ENCODE measurements at places on chromosomes 6 and 20.

GRCh38 chr6:44651604-44652003, 264.1 kb downstream of the CDC5L start:
- DNase-seq: no peak

GRCh38 chr6:15409301-15410125, 163.6 kb downstream of the JARID2 start:
- DNase-seq: no peak

DNA sequence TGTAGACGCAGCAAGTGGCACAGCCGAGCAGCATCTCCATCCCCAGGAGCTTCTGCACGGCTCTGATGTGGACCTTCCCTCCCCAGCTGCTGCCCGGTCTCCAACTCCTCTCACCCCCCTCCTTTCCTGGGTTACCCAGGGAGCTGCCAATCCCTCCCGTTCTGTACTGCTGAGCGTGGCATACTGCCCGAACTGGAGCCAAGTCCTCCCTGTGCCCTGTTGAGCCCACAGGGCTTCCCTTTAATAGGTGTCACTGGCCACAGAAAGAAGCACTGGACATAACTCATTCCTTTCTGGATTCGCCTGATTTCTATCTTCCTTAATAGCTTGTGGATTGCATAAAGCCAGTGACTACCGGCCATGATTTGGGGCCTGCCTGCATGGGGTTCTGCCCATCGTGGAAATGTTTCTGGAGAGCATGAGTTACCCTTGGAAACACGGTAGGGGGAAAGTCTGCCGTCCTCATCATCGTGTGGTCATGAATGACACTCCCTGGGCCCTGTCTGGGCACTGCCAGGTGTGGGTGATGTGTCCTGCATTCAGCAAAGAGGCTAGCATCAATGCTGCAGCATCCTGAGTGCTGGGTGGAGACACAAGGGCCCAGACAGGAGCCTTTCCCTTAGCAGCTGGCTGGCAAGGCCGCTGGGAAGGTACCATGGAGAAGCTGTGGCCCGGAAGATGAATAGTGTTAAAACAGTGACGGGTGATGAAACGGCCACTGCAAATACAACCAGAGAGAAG, 189.7 kb downstream of the SYNDIG1 start:
- no peak for DNase-seq

- no peak for DNase-seq
Observed at GRCh38 chr6:70210462-70210861, 92.4 kb downstream of the COL9A1 start.

DNA sequence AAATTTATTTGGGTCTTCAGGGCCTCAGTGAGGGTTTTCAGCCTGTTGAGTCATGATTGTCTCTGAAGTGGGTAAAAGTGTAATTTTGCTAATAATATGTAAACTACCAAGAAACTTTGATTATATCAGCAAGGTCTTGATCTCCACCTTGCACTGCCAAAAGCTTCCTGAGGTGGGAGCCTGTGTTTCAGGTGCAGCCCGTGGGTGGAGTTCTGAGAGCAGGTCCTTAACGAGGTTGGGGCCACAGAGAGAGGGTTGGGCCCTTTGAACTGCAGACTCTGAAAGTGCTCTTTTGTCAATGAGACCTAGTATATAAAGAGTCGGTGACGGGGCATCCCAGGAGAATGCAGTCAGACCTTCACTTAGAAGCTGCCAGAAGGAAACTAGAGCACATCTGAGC, 129.7 kb upstream of the MAP3K4 start:
- DNase-seq: no peak

- no peak for DNase-seq
Observed at GRCh38 chr6:133555685-133556084, 314.5 kb downstream of the EYA4 start.

- DNase-seq: no peak
Observed at GRCh38 chr20:63291811-63292210, 1.2 kb upstream of the COL20A1 start.

DNA sequence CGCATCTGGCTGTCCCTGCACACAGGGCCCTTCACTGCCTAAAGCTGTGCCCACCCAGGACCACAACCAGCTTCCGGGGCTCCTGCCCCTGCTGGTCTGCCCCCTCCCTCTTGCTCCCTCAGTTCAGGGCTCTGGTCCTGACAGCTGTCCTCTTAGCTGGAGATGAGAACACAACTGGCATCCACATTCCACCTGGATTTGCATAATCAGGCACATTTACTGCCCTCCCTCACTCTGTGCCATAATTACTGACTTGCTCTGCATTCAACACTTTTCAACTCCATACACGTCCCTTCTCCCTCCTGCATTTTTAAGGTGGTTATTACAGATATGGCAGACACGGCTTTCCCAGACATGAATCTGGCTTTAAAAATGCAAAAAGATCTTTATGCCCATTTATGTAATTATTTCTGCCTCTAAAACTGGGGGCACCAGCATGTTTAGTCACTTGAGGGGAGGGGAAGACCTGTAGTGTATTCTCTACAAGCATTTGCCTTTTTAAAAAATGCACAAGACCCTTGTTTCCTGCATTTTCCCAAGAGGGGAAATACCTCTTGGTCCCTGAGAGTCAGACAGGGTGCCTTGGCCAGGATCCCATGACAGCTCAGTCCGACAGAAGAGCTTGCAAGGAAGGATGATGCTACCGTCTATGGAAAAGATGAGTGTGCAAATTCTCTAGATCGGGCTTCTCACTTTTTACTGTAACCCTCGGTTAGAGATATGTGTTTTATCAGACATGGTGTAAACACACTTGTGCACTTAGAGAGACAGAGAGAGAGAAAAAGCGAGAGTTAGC, 401.8 kb downstream of the PREX1 start:
- DNase-seq: no peak

DNA sequence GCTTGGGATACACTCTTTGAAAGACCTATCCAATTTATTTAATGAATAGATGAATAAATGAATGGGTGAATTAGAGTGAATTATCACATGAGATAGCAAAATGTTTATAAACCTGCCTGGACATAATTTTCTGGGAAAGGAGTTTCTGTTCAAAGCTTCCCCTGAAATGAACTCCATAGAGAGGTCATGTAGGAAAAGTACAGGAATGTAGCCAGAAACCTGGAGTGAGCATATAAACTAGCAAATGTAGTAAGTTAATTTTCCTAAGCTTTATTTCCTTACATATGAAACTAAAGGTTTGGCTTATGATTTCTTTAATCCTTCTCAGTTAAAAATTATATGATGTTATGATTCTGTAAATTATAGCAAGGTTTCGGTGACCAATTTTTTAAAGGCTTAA, 380.3 kb upstream of the RSPO3 start:
- no peak for DNase-seq

DNA sequence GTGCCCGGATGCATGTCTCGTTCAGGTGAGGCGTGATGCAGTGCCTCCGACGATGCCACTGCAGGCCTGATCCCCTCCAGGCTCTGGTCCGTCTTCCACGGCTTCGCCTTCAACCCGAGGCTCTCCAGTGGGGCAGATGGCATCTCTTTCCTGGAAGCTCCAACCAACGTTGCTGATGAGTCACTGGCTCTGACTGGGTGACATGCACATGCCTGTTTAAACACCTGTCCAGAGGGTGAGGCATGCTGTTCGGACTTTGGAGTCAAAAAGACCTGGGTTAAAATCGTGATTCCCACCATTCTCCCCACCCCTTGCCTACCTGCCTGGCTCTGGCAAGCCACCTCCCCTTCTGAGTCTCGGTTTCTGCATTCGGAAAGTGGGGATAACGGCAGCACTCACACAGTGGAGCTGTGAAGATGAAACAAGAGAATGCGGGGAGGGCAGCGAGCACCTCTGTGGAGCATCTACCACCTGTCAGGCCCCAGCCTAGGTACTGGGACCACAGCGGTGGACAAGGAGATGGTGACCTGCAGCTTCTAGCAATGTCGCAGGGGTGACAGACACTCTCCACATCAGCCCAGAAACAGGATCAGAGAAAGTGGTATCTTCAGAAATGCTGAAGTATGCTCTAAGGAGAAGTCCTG, 8.5 kb upstream of the EDN3 start:
- no peak for DNase-seq

DNA sequence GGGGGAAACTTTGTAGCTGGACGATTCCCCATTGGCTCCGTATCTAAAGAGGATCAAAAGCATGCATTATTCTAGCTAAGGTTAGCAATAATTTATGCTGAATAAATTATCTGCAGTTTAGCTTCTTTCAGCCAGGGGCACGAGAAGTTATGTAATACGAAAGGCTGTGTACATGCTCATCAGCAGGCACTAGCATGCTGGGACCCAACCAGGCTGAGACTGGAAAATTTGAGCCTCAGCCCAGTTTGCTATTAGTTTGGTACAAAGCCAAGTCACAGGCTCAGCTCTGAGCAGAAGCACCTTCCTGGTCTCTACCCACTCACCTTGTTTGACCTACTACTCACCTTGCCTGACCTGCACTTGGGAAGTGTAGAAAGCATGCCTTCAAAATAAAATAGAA, 328.1 kb upstream of the ARID1B start:
- DNase-seq: no peak

DNA sequence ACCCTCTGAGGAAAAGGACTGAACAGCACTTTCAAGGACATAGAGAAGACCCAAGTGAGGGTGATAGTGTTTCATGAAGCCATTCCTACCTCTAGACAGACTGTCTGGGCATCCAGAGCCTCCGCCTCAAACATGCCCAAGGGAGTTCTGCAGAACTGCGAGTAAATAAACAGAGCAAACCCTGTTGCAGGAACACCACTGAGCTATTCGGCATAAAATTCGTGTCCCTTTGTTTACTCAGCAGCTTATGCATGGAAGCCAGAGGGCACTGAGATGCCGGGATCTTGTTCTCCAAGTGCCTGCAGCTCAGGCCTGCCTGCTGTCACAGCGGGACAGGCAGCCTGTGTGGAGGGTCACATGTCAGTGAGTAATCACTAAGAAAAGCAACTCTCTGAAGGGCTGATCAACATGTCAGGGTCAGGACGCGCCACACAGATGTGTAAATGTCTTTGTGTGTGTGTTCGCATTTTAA, 164.9 kb upstream of the HEY2 start:
- DNase-seq: peak; percentile 71

DNA sequence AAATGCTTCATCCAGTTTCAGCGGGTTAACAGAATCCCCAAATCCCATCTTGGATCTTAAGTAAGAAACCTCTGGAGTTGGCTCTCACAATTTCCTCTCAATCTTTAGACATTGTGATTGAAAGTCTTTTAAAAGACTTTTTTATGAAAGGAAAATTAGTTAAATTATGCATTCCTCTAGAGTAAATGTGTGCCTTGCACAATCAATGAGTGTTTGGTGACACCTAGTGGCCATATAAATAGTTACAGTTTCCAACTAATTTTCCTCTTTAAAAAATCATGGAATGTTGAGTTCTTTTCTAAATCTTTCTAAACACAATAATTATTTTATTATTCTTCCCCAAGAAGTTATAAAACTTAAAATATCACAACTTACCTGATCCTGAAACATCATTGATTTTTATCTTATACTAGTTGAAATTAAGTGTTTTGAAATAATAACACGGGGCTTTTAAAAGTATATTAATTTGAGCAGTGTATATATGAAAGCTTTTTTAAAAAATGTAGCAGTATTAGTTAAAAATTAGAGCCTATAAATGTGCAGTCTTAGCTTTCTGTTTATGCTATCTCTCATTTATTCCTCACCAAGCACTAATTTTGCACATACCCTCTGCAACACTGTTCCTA, 66.4 kb downstream of the PKHD1 start:
- DNase-seq: no peak

DNA sequence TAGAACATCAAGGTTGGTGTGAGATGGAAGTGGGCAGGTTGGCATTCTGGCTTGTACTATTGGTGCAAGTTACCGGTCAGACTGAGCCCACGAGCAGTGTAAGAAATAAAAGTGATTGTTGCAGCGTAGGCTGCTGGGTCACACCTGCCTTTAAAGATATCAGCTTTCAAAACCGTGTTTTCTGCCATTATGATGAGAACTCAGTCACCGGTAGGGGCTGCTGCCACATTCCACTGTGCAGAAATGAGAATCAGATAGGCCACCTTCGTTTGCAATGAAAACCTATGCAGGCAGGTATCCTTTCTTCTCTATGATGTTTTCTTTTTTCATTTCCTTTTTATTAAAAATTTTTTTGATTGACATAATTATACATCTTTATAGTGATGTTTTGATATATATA, 168.5 kb downstream of the MYLK4 start:
- DNase-seq: no peak

DNA sequence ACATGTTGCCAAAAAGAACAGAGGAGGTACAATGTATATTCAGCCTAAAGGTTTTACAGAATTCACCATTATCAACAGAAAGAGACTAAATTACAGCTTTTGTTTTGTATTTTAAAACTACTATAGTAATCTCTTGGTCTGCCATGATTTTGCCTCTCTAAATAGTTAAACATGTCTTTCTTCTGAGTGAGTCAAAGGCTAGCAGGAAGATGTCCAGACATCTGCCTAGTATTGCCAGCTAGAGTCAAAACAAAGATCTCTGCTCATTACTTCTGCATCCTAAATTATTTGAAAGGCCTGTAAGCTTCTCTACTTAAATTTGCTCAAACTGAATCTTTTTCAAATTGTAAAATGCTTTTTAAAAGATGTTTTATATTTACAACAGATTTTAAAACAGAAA, 8.8 kb downstream of the ASF1A start:
- no peak for DNase-seq

DNA sequence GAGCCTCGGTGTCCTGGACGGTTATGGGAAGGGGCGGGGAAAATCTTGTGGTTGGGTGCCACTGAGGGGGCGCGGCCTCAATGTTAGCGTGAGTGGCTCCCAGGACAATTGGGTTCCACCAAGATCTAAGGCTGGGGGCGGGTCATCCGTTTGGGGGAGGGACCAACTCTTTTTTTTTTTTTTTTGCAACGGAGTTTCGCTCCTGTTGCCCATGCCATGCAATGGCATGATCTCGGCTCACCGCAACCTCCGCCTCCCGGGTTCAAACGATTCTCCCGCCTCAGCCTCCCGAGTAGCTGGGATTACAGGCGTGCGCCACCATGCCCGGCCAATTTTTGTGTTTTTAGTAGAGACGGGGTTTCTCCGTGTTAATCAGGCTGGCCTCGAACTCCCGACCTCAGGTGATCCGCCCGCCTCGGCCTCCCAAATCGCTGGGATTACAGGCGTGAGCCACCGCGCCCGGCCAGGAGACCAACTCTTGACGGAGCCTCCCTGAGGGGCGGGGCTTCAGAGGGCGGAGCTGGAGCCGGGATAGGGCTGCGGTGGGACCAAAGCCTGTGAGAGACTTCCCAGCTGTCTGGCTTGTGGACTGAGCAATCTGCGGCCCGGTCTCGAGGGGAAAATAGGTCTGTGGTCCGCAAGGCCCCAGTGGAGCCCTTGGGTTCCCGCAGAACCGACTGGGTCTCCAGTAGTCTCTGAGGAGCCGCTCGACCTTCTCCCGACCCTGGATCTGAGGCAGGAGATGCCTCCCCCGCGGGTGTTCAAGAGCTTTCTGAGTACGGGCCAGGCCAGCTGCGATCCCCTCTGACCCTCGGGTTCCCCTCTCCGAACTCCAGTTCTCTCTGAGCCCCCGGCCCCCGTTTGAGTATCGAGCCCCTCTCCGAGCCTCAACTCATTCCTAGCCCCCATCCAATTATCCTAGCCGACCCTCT, 1.1 kb downstream of the SPAG4 start:
- peak; percentile 99 for DNase-seq

GRCh38 chr6:166853371-166854325, 102.7 kb downstream of the RNASET2 start:
- DNase-seq: no peak

Data from Panc1 (cell line).